HAP-1 (cell line): ENCODE measurements at places on chromosomes 7 and 10.
A peak's percentile ranks its signal among the peaks of the same experiment; 100 is the strongest.

DNA sequence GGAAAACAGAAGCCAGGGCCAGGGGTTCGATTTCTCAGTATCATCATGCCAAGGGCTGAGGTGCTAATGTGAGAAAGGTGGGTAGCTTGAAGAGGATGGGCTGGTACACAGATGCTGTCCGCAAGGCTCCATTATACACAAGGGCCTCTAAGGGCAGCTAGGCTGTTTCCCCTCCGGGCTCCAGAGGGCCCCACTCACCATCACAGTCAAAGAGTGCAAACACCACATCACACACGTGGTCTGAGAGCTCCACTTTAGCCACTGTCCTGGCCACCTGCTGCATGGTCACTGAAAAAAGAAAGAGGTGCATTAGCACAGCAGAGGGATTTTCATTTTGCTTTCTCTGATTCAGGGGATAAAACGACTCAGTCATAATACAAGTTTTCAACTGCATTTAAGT is 20.9 kb upstream of the DNAJB12 start:
- no peak for DNase-seq

- no peak for DNase-seq
These were observed 420.5 kb upstream of the FOXK1 start for GRCh38 chr7:4261601-4261960.

- no peak for DNase-seq
These were observed 536.0 kb upstream of the GALNT17 start for GRCh38 chr7:70595755-70596597.

DNA sequence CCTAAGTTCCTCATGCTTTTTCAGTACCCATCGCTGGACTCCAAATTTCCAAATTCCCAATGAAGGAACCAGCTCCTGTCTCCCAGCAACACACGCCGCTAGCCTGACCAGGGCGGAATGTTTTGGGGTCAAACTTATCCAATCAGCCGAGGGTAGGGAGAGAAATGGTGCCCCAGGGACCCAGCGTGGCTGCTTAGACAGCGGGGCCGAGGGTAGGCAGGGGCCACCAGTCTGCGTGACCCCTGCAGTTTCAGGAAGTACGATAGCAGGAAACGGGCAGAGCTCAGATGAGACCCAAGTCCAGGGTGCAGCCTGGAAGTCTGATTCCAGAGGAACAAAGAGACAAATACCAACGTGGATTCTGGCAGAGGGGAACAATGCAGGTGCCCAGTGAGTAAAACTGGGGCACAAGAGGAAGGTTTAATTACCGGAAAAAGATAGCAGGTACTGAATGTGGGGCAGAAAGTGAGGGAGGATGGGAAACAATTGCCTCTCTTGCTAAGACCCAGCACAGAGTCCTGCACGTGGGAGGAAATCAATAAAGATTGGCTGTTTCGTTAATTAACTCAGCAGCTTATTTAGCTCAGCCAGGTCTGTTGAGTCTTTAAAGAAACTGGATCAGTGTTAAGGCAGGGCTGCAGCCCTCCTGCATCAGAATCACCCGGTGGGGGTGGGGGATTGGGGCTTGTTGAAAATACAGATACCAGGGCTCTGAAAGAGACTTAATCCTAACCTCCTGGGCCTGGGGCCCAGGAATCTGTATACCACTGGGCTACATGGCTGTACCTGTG is 50.4 kb upstream of the NFE2L3 start:
- no peak for DNase-seq

- no peak for DNase-seq
These were observed 77.6 kb upstream of the FOXK1 start for GRCh38 chr7:4604456-4604940.

GRCh38 chr7:100120733-100121036 is 1.3 kb downstream of the CNPY4 start:
- DNase-seq: no peak

- peak; percentile 84 for DNase-seq
These were observed 2.6 kb downstream of the LDB1 start for GRCh38 chr10:102117391-102118159.

DNA sequence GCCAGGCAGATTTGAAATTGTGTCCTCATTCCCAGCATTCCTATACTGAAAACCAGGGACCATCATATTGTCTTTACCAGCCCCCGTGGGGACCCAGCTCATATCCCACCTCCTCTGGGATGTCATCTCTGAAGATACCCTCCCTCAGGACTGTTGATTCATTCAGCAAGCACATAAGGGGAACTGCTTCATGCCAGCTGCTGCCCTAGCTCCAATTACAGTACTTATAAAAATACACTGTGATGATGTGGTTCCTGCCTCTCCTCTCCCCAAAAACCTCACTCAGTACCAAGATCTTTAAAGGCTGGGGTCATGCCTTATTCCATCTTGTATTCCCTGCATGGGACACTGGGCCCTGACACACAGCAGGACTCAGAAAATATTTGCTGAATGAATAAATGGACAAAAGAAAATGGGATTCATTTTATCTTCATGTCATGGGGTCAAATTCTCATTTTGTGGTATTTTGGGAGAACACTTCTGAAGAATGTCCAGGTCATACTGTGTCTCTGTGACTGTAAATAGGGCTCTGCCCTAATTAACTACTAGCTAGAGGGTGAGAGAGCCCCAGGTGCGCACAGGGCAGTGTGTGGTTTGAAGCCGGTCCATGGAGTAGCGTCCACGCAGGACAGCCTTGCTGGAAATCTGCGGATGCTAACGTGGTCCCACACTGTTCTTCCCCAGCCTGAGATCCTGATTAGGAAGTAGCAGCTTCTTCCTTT is 29.0 kb upstream of the DAGLB start:
- no peak for DNase-seq

- no peak for DNase-seq
These were observed 403 bp upstream of the ENO4 start for GRCh38 chr10:116848944-116849247.

GRCh38 chr7:12866207-12866606 is 178.8 kb downstream of the ARL4A start:
- DNase-seq: peak; percentile 66

DNA sequence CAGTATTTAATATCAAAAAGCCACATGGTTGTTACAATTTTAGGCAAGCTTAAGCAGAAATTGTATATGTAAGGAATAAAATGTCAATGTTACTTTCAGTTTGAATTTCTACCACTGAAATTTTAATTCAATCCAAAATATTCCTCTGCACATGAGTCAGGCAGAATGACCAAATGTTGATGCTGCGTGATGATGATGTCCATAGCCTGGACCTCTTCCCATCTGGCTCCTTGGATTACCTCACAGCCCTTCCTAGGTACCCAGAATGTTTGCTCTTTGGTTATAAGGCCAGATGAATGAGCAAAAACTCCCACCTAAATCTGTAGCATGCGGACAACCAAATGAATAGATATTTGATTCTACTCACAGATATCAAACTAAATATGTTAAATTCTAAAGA is 258.3 kb upstream of the IMMP2L start:
- DNase-seq: no peak

GRCh38 chr7:836429-836828 is 4.2 kb downstream of the SUN1 start:
- DNase-seq: no peak

DNA sequence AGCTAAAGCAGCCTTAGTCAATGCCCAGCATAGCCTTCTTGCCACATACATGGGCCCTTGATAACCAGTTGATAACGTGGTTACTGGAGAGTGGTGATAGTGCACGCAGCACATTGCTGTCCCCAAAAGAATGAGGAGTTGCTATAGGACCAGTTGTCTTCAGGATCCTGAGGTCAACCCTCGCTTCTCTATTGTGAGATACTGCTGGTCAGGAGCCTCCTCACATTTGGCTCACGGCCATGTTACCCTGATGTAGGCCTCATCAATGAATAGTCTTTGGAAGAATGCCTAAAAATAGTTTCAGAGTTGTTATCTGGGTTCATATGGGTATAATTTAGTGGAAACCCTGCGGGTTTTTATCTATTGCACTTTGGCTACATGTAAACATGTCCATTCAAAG is 230.7 kb downstream of the VTI1A start:
- DNase-seq: no peak

DNA sequence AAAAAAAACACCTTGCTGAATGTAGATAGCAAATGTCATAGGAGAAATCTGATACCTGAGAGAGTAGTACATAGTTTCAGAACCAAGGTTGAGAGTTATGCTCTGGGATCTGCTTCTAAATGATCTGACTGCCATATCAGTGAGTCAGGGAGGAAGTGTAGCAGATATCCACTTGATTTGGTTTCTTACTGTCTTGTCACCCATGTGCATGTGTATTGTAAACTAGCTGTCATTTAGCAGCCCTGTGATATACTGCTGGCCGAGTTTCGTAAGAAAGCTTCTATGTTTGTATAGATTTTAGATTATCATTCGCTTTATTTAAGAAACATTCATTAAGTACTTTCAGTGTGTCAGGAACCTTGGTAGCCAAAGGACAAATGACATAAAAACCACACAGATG is 42.0 kb downstream of the SP4 start:
- no peak for DNase-seq

- no peak for DNase-seq
These were observed 15.7 kb downstream of the RBM33 start for GRCh38 chr7:155660059-155660757.

GRCh38 chr10:61391281-61391680 is 61.9 kb downstream of the TMEM26 start:
- DNase-seq: no peak

- DNase-seq: peak; percentile 56
These were observed 162.2 kb upstream of the FAM3C start for GRCh38 chr7:121558288-121558687.

GRCh38 chr7:87564296-87564963 is 36.3 kb downstream of the ABCB1 start:
- DNase-seq: peak; percentile 27

- DNase-seq: no peak
These were observed 169.1 kb downstream of the RAPGEF5 start for GRCh38 chr7:22187691-22188348.

- DNase-seq: no peak
These were observed 56.3 kb downstream of the ASB13 start for GRCh38 chr10:5609952-5610616.

DNA sequence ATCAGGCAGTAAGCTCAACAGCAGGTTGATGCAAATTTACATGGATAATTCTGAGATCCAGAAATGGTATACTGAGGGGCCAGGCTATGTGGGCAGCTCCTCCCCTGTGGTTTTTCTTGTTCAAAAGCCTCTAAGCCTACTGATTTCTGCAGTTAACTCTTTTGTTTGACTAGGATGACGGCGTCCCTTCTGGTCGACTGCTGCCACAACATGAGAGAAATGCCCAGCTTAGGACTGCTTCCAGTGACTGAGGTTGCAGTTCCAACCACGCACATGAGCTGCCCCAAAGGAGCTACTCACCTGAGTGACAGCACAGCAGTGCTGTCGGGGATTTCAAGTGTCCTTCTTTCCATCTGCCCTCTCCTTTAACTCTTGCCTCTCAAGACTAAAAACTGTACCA is 973.0 kb upstream of the GHITM start:
- peak; percentile 27 for DNase-seq

DNA sequence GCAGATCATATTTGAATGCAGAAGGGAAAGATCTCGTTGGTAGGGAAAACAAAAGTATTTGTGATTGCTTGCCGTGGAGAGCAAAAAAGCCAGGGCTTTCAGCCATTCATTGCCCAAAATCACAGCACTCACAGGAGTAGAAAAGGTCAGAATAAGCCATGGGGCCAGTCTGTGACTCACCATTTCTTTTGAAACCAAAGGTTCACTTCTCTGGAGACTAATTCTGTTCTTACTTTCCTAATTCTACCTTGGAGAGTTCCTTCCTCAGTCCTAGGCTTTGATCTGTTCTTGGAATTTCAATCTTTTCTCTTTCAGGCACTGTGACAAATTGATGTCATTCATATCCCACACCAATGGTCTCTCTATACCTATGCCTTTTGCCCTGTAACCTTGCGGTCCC is 54.1 kb upstream of the FAM180A start:
- no peak for DNase-seq

DNA sequence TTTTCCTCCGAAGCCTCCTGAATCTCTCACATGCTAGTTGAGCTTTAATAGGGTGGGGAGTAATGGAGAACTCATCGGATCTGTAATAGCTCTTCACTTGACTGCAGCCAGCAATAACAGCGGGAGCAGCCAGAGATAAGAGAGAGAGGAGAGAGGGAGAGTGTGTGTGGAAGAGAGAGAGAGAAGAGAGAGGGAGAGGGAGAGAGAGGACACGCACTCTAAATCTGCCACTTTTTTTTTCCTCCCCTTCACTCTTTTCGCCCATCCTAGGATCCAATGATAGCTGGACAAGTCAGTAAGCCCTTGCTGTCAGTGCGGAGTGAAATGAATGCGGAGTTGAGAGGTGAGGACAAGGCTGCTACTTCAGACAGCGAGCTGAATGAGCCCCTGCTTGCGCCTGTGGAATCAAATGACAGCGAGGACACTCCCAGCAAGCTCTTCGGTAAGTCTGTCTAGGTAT is 107.9 kb downstream of the POU6F2 start:
- peak; percentile 81 for DNase-seq

DNA sequence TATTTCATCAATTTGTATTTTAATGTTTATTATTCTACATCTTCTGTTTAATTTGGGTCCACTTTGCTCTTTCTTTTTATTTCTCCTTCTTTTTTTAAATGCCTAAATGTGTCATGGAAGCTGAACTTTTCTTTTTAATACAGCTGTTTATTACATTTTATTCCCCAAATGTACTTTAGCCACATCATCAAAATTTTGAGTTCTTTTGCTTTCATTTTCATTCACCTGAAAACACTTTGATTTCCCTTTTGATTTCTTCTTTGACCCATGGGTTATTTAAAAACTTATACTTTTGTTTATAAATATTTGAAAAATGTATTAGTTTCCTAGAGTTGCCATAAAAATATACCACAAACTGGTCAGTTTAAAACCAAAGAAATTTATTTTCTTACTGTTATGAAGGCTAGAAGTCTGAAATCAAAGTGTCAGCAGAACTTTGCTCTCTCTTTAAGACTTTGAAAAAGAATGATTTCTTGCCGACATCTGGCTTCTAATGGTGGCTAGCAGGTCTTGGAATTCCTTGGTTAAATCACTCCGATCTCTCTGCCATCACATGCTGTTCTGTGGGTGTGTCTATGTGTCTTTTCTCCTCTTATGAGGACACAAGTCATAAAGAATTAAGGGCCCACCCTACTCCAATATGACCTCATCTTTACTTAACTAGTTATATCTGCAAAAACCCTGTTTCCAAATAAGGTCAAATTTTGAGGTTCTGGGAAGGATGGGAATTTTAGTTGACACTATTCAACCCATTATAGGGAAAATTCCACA is 225.5 kb downstream of the ANKRD7 start:
- no peak for DNase-seq

DNA sequence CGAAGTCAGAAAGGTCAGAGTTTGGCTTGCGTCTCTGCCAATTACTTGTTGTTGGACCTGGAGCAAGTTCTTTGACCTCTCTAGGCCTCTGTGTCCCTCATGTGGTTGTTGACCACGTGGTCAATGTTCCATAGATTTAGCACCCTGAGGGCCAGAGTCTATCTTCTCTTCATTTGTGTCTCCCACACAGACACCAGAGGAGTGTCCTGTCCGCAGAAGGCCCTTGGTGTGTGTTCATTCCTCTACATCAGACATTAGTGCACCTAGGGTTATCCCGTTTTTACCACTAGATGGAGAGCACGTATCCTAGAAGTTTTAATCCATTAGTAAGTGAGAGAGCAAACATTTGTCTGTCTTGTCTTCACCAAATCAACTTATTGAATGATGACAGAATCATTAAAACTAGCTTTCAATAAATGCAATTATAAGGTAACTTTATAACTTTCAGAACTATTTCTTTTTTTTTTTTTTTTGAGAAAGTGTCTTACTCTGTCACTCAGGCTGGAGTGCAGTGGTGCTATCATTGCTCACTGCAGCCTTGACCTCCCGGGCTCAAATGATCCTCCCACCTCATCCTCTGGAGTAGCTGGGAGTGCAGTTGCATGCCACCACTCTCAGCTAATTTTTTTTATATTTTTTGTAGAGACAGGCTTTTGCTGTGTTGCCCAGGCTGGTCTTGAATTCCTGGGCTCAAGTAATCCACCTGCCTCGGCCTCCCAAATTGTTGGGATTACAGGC is 122.5 kb upstream of the ANKRD1 start:
- DNase-seq: peak; percentile 58
